ENCODE measurements at places on chromosomes 4 and X.

DNA sequence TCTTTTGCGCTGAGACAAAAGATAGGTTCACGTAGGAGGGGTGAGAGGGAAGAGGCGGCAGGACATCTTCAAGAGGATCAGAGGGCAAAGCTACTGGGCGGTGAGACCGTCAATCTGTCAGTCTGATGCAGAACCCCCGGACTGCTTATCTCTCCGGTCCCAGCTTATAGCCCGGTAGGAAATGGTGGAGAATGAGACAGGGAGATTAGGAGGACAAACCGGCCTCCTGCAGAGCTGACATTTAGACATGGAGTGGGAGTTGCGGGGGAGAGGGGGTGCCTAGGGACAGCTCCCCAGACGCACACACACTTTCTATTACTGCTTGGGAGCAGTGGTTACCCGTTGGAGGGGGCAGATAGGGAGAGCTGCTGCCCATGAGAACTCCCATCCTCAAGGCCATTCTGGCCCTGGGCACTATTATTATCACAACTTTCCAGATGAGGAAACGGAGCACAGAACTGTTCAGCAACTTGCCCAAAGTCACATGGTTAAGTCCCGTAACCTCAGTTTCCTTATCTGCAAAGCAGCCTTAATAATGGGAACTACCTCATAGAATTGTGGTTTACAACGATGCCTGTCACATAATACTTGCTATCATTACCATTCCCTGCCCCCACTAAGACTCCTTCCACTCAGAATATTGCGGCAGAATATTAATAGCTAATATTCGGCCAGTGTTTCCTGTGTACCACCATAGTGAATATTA, 1.1 kb upstream of the HDAC6 start:
- no peak for DNase-seq

DNA sequence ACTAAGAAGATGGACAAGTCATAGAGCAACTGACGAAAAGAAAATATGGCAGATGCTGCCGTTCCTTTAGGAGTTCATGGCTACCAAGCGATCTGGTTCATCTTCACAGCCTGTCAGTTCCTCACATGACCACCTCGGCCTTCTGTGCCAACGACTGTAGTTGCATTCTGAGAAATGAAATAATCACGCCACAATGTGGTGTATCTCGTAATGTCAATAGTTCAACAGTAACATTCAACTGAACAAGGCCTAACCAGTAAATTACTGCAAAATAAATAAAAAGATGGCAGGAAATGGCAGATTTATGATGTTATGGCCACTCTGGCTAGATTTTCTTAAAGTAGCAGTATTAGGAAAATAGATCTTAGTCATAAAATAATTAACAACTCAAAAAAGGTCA, 4.4 kb downstream of the GPRIN3 start:
- peak; percentile 85 for DNase-seq

- no peak for DNase-seq
These were observed 173.4 kb upstream of the KIT start for GRCh38 chr4:54484383-54484782.

GRCh38 chr4:24968278-24968677, 55.4 kb upstream of the CCDC149 start:
- DNase-seq, result no peak

DNA sequence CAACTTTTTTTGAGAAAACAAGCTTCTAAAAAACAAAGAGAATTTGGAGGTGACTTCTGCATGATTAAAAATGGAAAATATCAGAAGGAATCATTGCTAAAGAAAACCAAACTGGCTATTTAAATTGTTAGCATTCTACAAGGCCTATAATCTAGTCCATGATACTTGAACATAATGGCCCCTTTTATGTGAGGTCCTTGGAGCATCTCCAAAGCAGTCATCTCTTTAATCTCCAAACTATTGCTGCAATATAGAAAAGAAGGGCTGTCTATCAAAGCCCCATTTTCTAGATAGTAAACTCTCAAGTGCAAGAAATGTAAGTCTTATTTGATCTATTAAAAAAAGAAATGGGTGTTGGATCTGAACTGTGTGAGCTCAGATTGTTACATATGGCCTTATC, 615.1 kb downstream of the CENPC start:
- no peak for DNase-seq

DNA sequence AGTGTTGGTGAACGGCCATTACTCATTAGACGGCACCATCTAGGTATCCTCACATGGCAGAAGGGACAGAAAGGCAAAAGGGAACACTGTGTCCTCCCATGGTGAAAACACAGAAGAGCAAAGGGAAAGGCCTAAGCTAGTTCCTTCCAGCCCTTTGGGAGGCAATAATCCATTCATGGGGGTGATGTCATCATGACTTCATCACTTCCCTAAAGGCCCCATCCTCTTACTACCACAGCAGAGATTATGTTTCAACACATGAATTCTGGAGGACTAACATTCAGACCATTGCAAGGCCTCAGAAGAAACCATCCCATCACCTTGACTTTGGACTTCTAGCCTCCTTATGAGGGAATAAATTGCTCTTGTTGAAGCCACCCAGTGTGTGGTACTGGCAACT, 238.2 kb downstream of the MGST2 start:
- no peak for DNase-seq

- no peak for DNase-seq
These were observed 414.3 kb downstream of the NAP1L3 start for GRCh38 chrX:93259029-93259428.

- no peak for DNase-seq
These were observed 4.7 kb downstream of the SRPX2 start for GRCh38 chrX:100648458-100649417.

- no peak for DNase-seq
These were observed at the start of gene COL4A6 for GRCh38 chrX:108438110-108438623. Gene COL4A6 (minus strand): TSS chrX:108438422. CDS start chrX:108438196, 226 bp downstream.

DNA sequence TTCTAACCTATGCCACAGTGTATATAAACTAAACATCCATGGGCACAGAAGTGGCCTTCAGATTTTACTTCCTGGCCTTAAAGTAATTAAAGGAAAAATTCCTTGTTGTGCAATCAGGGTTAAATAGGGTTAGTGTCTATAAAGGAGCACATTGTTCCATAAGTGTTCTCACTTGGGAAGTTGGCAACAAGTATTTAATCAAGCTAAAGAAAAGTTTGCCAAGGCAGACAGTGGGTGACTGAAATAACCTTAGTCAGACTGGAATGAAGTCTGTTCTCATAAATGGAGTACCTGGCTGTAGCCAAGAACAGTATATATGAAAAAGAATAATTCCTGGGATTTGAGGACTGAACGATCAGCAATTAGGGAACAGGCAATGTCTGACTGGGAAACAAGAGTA, 213.6 kb downstream of the HTR2C start:
- no peak for DNase-seq

DNA sequence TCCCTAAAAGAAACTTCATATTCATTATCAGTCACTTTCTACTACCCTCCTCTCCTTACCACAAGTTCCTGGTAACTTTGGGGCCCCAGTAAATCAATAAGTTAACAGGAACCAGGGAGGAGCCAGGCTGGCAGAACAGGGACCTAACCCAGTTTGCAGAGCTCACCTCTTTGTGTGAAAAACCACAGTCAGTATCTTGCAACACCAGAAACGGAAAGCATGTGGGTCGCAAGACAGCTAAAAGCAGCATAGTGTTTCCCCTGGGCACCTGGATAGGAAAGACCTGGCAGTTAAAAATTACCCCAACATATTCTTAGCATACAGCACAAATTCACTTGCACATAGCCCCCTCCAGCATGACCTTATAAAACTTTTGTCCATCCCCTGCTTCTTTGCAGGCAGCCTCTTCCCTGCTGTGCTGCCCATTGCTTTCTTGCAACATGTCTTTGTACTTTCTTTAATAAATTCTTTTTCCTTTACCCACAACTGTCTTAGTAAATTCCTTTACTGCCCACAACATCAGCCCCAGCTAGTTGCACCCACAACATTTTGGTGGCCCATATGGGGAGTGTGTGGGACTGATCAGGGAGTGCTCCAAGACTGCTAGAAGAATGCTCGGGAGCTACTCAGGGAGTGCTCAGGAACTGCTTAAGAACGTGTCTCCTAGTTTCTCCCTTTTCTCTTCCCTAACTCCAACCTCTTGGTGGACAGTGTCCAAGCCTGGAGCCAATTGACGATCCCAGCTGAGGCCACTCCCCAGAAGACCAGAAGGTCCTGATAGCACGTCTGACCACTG, 83.4 kb downstream of the MSN start:
- DNase-seq, result peak; percentile 48

DNA sequence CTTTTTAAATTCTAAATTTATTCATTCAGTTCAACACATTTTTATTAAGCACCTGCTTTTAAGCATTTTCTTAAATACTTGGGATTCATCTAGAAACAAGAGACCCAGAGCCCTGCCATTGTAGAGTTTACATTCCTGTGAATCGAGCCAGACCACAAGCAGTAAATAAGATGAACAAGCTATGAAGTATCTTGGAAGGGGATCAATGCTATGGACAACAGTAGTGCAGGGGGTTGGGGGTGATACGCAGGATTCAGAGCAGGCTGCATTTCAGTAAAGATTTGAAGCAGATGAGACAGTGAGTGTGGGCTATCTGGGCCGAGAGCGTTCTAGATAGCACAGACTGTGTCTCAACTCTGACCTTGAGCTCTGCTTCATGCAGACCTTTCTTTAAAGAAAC, 35.1 kb downstream of the CLDN22 start:
- DNase-seq, result no peak

- no peak for DNase-seq
These were observed 45.7 kb upstream of the PRSS12 start for GRCh38 chr4:118398226-118399090.

DNA sequence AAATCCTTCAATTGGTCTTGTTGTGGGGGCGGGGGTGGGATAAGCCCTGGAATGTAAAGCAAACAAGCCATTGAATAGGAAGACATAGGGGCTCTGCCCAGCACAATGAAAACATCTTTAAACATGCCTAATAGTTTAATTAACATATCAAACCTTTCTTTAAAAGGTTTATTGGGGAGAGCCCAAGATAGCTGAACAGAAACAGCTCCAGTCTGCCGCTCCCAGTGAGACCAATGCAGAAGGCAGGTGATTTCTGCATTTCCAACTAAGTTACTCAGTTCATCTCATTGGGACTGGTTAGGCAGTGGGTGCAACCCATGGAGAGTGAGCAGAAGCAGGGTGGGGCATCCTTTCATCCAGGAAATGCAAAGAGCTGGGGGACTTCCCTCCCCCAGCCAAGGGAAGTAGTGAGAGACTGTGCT, 327.2 kb upstream of the CNKSR2 start:
- DNase-seq, result no peak

DNA sequence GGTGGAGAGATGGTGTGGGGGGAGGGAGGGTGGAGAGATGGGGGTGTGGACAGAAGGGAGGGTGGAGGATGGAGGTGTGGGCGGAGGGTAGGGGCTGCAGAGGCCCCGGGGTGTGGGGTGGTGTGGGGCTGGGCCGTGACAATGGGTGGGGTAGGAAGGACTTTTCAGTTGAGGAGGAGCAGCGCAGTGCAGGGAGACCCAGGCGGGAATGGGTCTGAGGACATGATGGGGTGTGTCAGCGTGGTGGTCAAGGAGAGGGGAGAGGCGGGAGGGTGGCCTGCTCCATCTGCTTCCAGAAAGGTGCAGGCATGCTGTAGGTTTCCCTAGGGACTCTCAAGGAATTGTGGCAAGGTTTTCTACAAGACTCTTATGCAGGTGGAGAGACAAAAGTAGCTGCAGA, 48.9 kb downstream of the RGS12 start:
- DNase-seq, result no peak

- no peak for DNase-seq
These were observed 370.7 kb downstream of the GRIA2 start for GRCh38 chr4:157591245-157591644.

GRCh38 chr4:184392316-184392715, 82.0 kb downstream of the IRF2 start:
- DNase-seq, result no peak

DNA sequence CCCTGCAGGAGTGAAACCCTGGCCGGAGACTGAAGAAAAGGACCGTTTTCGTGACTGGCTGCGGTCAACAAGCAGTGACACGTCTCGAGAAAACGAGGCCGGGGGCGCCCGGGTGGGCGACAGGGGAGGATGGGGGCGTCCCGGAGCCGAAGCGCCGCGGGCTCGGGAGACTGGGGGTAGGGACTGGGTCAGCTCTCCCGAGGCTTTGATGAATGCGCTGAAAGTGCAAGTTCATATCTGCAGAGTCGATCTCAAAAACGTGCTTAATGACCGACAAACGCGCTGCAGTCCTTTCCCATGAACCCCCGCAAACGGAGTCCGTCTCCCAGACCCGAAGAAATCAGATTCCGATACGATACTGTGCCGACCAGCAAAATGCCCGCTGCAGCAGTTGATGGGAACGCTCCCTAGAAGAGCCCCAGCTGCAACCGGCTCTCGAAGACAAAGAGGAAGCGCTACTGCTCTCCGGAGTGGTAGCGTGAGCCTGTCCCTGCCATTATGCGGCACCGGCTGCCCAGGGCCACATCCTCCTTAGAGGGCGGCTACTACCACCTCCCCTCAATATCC, 806 bp upstream of the CD99L2 start:
- DNase-seq, result peak; percentile 34

DNA sequence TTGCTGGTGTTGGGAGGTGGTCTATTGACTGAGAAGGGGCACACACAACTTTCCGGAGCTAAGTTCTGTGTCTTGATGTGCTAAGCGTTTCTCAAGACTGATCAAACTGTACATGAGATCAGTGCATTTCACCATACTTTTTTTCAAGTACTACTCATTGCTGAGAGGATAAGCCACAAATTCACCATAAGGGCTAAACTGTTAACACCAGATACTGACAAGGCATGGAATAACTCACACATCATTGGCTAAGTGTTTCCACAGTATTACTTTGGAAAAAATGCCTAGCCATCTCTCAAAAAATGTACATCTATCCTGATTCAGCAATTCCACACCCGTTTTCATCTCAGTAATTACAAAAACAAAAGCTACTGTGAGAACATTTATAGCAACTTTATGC, 13.0 kb downstream of the RBMX start:
- DNase-seq, result no peak

DNA sequence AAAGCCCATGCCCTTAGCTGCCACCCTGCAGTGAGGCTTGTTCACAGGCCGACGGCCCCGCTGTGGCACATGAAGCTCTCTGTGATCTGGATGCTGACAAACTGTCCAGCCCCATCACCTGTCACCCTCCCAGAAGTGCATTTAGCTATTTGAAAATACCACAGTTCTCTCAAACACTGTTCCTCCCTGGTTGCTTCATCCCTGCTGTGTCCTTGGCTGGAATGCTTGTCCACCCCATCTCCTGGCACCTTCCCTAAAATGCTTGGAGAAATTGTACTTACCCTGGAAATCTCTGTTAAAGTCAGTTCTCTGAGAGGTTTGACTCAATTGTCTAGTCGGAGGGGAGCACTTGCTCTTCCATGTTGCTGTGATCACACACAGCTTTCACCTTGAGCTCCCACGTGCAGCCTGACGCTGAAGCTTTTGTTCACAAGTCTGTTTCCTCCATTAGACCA, 10.1 kb downstream of the SYNPO2 start:
- DNase-seq, result no peak

DNA sequence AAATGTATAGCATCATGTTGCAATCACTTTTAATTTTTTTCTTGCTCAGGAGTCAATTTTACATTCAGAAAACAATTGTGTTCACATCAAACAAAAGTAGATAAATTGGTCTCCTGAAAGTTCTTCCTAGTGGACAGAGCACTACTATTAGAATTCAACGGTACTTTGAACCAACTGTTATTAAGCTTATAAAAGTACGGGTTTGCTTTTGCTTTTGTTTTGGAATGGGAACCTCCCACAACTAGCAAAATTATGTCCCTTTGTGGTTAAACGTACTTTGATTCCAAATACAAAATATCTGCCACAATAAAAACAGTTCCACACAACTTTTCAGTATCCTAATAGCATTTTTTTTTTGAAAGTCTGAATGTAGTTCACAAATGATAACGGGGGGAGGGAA, 8.6 kb upstream of the MAPK10 start:
- no peak for DNase-seq
